SK-N-SH (cell line): ENCODE measurements at places on chromosomes 1 and 21. TPM values are rescaled to one million over a fixed set of nuclear protein-coding genes. Genes with fewer than 3 reads are reported as not detected.

- no peak overlapping the region for H3K27ac ChIP-seq
- no peaks in the 10 kb centered on the region for H3K27me3 ChIP-seq
- H3K4me3 ChIP-seq: no peak overlapping the region
- peaks cover 62% of the 10 kb centered on the region for H3K36me3 ChIP-seq
- no peaks in the 10 kb centered on the region for H3K4me1 ChIP-seq
These were observed 33.4 kb downstream of the SUCO start for GRCh38 chr1:172566196-172566997.

- H3K36me3 ChIP-seq: no peaks in the 10 kb centered on the region
- no peaks in the 10 kb centered on the region for H3K27me3 ChIP-seq
- no peaks in the 10 kb centered on the region for H3K4me1 ChIP-seq
- no peak for DNase-seq
These were observed 8.0 kb upstream of the CA6 start for GRCh38 chr1:8937701-8938100.

DNA sequence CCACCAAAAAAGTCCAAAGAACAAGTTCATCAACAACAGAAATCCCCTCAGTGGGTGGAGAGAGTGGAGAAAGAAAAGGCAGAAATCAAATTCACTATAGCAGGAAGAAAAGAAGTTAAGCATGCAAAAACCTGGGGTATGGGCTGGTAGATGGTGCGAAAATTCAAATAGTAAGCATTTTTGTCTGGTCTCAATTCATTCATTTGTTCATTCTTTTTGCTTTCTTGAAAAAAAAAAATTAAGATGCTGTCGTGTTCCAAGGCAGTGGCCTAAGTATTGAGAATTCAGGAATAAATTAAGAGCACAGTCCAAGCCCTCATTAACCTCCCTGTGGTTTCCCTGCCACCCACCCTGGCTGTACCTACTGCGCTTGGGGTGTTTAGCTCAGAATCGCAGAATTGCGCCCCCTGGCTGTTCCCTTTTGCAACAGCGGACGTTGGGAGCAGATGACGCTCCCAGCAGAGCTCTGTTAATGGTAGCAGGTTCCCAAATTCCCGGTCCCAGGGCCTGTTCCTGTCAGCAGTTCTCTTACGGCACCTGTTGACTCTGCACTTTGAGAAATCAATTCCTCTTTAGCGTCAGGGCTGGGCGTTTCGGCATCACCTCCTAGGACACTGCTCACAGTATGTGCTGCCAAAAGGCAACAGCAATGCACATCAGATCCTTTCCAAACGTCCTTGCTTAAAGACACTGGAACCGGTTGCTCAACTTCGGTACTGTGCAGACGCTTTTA lies 34.0 kb upstream of the SSX2IP start:
- H3K27me3 ChIP-seq: no peaks in the 10 kb centered on the region
- peaks cover 33% of the 10 kb centered on the region for H3K4me1 ChIP-seq
- H3K4me3 ChIP-seq: no peak overlapping the region; the same call in 1 of the 2 replicates
- H3K27ac ChIP-seq: no peak overlapping the region
- DNase-seq: no peak
- H3K36me3 ChIP-seq: no peaks in the 10 kb centered on the region

GRCh38 chr1:91133248-91133647 lies 111.4 kb upstream of the ZNF644 start:
- H3K27ac ChIP-seq: no peak overlapping the region
- no peaks in the 10 kb centered on the region for H3K36me3 ChIP-seq
- no peaks in the 10 kb centered on the region for H3K4me1 ChIP-seq
- no peaks in the 10 kb centered on the region; the same call in 1 of the 2 replicates for H3K27me3 ChIP-seq
- DNase-seq: no peak

- H3K36me3 ChIP-seq: peaks cover 53% of the 10 kb centered on the region
- peak; percentile 44 for DNase-seq
- no peak overlapping the region for H3K4me3 ChIP-seq
- H3K27ac ChIP-seq: peak overlapping the region; percentile 79
- no peaks in the 10 kb centered on the region for H3K27me3 ChIP-seq
These were observed 87.3 kb downstream of the JAK1 start for GRCh38 chr1:64878931-64879611.

- no peak overlapping the region for H3K4me3 ChIP-seq
- H3K4me1 ChIP-seq: peaks cover 57% of the 10 kb centered on the region
- H3K27ac ChIP-seq: peak overlapping the region; percentile 91
- H3K27me3 ChIP-seq: no peaks in the 10 kb centered on the region
- H3K36me3 ChIP-seq: no peaks in the 10 kb centered on the region
These were observed 51.6 kb downstream of the IRF2BP2 start for GRCh38 chr1:234558330-234558836.

DNA sequence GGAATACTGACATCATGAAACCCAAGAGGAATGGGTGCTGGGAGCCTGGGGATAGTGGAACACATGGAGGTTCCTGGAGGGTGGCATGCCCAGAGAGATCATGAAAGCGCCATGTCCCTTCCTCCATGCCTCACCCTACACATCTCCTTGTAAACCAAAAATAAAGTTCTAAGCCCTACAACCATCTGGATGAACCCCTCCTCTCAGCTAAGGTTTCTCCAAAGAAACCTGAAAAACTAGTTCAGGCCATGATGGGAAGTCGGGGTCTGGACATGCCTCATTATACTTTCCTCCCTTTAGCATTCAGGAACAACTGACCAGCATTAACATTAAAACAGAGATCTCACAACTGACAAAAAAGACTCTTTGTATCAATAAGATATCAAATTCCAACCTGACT lies 68.5 kb downstream of the ACBD6 start:
- H3K36me3 ChIP-seq: peaks cover 5% of the 10 kb centered on the region; the same call in 1 of the 2 replicates
- H3K27ac ChIP-seq: no peak overlapping the region
- DNase-seq: no peak
- H3K4me3 ChIP-seq: no peak overlapping the region
- H3K4me1 ChIP-seq: no peaks in the 10 kb centered on the region
- H3K27me3 ChIP-seq: no peaks in the 10 kb centered on the region

DNA sequence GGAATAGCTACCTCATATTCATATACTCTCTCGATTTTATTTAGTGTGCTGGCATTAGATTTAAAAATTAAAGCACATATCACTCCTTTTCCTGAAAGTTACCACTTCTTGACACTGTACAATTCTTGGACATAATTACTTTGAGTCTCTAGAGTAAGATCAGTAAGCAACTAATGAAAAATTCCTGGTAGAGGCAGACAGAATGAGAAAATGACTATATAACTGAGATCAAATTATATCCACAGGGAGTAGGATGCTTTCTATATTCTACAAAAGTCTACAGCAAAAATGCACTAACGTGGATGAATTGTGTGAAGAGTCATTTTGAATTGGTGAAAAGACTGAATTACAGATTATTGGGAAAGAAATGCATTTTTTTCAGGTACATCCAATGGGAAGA lies 445.7 kb downstream of the PTBP2 start:
- H3K27ac ChIP-seq: no peak overlapping the region
- H3K4me1 ChIP-seq: no peaks in the 10 kb centered on the region
- no peak for DNase-seq
- no peak overlapping the region for H3K4me3 ChIP-seq
- peaks cover 11% of the 10 kb centered on the region for H3K36me3 ChIP-seq
- H3K27me3 ChIP-seq: no peaks in the 10 kb centered on the region

DNA sequence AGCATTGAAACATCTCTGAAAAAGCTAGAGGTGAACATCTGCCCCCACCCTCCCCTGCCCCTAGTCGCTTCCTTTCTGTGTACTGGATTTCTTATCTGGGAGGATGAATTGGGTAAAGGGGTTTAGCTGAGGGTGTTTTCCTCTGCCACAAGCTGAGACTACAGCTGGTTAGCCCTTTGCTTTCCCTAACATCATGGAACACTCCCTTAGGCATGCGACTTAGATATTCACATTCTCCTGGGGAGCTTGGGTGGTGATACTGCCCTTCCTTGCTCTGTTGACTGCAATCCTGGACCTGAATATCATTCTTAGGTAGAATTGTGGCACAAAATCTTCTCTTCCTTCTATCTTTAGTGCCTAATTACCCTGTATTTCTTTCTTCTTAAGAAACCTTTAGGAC lies 117.4 kb upstream of the KIAA0040 start:
- H3K4me3 ChIP-seq: no peak overlapping the region
- H3K27ac ChIP-seq: no peak overlapping the region
- no peaks in the 10 kb centered on the region for H3K27me3 ChIP-seq

Gene LAMB3
- 14.1 and 18.0 TPM in 2 replicates for polyA plus RNA-seq

Gene SYT2
- polyA plus RNA-seq: 0.03 and 0.05 TPM in 2 replicates

Gene LCE1C
- polyA plus RNA-seq: not detected in 2 replicates
